ENCODE measurements at places on chromosomes 3 and 15.
A peak's percentile ranks its signal among the peaks of the same experiment; 100 is the strongest.

GRCh38 chr15:83430441-83430840 lies 16.7 kb upstream of the SH3GL3 start:
- no peak for DNase-seq

GRCh38 chr15:94052711-94053110 lies 178.7 kb upstream of the MCTP2 start:
- DNase-seq: no peak

DNA sequence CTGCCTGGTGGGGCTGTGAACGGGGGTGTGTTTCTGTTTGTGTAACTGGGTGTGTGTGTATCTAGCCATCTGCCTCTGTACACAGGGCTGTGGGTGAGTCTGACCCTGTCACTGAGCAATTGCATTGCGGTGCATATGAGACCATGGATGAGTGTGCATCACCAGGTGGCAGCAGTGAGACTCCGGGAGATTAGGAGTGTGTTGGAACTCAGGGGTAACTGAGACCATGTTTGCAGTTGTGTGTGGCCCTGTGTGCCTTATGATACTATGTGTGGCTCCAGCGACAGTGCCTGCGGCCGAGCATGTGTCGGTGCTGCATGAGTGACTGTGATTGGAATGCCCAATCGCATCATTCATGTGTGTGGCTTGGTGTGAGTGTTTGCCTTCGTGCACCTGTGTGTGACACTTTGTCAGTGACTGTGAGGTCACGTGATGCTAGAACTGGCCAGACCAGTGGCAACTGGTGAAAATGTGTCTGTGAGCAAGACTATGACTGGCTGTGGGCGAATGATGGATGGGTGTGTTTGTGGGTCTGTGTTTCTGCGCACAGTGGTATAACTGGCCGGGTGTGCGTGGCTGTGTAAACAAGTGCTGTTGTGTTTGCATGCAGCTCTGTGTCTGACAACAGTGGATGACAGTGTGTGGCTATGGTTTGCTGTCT lies 14.0 kb downstream of the VILL start:
- peak; percentile 70 for DNase-seq

DNA sequence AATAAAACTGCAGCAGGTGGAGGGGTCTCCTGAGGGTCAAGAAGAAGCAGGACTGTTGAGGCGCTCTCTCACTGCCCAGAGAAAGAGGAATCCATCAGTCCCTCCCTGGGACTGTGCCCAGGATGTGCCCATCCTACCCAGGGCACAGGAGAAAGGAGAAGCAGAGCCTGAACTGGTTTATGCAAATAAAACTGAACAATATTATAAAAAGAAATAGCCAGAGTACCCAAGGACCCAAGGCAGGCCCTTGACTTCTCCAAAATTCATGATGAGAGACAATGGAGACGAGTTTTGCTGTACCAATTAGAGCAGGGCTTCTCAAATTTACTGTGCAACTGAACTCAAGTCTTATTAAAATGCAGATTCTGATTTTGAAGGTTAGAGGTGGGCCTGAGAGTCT lies 211.0 kb downstream of the IGSF11 start:
- DNase-seq: no peak

GRCh38 chr15:70466895-70467529 lies 296.3 kb downstream of the UACA start:
- DNase-seq: peak; percentile 61

GRCh38 chr3:150956376-150956775 lies 16.2 kb downstream of the CLRN1 start:
- no peak for DNase-seq

- no peak for DNase-seq
Observed at GRCh38 chr15:60301024-60301423, 96.8 kb downstream of the ANXA2 start.

DNA sequence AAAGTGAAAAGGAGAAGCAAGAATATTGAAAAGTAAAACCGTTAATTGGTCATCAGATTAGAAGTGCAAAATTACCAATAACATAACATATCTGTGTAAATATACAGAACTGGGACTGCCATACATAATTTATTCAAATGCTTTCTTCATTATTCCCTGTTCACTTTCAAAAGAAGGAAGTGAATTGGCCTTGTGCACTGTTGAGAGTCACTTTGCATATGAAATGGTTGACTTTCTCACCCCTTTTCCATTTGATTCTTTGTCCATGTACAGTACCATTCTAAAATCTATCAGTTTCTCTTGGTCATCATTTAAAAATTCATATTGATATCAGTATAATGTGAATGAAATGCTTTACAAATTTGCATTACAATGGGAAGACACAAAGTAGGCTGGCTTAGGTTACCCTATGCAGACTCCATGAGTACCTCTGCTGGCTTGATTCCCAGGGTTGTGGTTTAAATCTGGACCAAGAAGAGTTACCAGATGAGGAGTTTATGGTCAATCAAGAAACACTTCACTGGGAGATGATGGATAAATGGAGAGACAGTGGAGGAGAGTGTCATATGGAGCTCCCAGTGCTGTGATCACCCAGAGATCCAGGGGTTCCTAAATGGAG lies 210.9 kb upstream of the TOPAZ1 start:
- DNase-seq: no peak

GRCh38 chr3:66261355-66261754 lies 40.6 kb downstream of the SLC25A26 start:
- DNase-seq: no peak

- no peak for DNase-seq
Observed at GRCh38 chr3:157147099-157147803, 12.7 kb downstream of the CCNL1 start.

DNA sequence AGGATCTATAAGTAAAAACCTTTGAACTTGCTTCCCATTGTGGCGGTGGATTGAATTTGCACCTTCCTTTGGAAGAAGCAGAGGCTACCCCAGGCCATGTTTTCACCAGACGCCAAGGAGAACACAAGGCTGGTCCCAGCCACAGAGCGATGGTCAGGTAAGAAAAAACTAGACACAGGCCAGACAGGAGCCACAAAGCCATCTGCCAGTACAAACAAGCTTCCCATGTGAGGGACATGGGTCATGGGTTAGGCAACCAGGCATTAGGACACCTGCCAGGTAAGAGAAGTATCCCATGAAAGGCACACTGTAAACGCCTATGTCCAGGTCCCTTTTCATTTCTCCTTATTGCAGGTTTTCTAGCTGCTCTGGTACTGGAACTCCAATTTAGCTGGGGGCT lies 190.2 kb downstream of the KLF13 start:
- no peak for DNase-seq

GRCh38 chr15:88992912-88993376 lies 79.8 kb upstream of the MFGE8 start:
- DNase-seq: no peak

DNA sequence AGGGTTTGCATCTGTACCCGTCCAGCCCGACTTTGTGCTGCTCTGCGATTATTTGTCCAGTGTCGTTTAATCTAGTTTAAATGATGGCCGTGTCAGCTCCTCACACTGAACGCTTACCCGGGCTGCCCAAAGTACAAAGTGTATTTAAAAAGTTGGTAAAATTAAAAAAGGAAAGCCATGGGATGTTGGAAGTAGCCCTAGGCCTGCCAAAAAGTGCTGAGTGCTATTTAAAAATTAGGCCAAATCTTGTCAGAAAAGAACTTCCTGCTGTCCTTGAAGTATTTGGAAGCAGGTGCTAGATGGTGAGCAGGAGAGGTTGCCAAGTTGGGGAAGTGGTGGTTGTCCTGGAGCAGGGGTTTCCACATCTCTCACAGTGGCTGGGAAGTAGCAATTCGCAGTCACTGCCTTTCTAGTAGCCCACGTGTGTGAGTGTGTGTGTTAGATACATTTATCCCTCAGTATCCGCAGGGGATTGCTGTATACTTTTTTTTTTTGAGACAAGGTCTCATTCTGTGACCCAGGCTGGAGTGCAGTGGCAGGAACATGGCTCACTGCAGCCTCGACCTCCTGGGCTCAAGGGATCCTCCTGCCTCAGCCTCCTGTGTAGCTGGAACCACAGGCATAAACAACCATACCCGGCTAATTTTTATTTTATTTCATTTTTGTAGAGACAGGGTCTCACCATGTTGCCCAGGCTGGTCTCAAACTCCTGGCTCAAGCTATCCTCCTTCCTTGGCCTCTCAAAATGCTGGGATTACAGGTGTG lies 664 bp downstream of the PPCDC start:
- DNase-seq: peak; percentile 21

DNA sequence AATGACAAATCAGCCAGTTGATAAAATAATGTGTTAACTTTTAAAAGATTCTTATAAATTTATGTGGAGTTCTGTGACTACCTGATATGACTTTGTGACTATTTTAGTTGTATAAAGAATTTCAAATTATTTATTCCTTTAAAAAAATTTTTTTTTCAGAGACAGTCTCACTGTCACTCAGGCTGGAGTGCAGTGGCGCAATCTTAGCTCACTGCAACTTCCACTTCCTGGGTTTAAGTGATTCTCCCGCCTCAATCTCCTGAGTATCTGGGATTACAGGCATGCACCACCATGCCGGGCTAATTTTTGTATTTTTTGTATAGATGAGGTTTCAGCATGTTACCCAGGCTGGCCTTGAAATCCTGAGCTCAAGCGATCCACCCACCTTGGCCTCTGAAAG lies 48.5 kb downstream of the MBNL1 start:
- DNase-seq: no peak

DNA sequence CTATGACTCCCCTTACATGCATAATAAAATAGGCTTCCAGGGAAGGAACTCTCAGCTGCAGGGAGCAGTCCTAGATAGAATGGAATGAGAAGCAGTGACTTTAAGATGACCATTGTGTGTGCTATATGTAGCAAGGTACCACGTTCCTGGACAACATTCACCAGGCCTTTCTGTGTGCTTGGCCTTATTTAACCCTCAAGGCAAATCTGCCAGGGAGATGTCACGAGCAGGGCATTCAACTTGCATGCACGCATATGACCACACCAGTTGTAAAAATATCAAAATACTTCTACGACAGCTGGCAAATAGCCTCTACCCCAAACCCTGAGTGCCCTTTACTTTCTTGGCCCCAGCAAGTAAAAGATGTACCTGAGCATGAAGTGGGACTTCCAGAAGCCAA lies 197.3 kb upstream of the ST8SIA2 start:
- no peak for DNase-seq

DNA sequence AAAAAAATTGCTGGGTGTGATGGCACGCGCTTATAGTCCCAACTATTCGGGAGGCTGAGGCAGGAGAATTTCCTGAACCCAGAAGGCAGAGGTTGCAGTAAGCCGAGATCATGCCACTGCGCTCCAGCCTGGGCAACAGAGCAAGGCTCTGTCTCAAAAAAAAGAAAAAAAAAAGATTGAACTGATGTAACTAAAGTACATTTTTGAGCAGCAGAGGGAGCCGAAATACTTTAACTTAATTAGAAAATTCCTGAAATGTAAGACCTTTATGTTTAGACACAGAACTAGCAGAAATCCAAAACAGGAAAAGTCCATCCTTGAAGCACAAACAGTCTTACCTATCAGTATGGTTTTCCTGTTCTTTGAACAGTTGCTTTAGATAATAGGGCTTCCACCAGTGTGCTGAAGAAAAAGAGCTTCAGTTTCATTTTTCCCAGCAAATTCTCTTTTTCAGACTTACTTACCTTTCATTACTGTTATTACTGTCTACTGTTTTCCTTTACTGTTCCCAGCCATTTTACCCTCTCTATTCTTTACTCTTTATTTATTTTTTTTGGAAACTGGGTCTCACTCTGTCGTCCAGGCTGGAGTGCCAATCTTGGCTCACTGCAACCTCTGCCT lies 33.4 kb upstream of the ZNF609 start:
- DNase-seq: no peak

DNA sequence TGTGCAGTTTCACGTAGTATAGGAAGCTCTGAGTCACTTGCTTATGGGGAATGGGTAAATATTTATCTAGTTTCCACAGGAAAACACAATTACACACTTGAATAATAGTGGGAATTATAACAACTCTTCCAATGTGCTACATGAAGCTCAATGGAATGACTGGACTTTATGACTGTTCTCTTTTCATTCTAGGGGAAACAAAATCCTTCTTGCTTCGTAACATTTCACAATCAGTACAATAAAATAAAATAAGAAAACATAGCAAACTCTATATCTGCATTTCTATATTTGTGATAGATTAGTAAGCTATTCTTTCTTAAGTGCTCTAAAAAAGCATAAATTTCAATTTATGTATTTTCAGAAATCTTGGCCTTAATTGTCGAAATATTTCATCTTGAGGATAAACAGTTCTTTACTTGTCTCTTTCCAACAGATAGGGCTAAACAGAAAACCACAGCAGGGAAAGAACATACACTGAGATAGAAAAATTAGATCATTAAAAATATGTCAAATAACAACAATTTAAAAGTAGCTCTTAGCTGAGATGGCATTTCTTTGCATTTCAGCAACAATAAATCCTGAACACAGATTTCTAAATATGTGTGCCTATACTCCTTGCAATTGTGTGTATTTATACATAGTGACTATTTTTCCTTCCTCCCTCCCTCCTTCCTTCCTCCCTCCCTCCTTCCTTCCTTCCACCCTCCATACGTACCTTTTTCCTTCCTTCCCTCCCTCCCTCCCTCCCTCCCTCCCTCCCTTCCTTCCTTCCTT lies 395.5 kb upstream of the KCNMB2 start:
- DNase-seq: no peak

DNA sequence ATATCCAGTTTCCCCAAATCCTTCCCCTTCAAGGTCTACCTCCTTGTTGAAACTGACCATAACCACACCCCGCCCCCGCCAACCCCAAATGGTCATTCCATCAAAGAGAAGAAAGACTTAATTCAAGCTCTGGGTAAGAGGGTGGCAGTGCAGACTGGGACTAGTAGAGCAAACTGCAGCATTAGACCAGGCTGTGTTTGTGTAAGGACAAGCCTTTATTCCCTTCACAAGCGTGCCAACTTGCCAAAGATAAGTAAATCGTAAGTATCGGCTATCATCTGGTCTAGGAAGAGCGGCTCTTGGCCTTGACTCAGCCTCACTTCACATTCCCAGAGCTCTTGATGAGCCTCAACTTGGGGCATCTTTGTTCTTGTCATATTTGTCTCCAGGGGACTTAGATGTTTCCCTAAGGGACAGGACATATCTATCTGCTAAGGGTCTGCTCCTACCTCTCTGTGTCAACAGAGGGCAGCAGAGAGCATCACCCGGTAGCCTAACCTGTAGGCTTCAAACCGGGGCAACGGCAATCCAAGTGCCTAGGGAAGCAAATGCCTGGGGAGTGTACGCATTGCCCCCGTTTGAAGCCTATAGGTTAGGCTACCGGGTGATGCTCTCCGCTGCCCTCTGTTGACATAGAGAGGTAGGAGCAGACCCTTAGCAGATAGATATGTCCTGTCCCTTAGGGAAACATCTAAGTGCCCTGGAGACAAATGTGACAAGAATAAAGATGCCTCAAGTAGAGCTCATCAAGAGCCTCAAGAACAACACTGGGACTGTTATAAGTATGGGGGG lies 8.9 kb upstream of the MAP3K13 start:
- DNase-seq: peak; percentile 87

DNA sequence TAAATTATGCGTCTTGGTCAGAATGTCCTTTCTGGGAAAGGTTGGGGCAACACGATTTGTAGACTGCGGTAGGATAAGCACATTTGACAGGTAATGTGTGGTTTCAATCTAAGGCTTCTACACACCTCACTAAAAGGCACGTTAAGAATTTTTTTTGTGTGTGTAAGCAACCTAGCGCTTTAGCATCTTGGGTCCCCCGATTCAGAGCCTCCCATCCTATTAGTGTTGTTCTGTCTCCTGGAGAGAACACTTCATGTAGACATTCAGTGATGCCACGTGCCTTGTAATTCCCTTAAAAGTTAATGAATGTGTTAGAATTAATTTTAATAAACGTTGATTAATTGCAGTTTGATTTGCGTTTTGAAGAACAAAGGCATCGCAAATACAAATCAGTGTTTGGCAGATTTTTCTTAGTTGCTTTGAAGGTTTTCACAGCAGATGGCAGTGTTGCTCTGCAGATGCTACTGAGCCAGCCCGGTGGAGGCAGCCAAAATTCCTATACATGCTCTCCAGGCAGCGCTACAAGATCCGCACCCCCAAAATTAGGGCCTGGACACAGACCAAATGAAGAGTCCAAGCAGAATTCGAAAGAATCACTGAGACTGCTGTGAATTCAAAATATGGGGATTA lies 63.5 kb downstream of the OTOL1 start:
- peak; percentile 7 for DNase-seq

Data from activated CD4-positive, alpha-beta T cell treated with anti-CD3 and anti-CD28 coated beads, Interleukin-2, amount 10 ng/mL, durations not matched to agents 7 days and 5 days (primary cell).